Brain microvascular endothelial cell (primary cell): ENCODE measurements at places on chromosomes 13 and 19.

DNA sequence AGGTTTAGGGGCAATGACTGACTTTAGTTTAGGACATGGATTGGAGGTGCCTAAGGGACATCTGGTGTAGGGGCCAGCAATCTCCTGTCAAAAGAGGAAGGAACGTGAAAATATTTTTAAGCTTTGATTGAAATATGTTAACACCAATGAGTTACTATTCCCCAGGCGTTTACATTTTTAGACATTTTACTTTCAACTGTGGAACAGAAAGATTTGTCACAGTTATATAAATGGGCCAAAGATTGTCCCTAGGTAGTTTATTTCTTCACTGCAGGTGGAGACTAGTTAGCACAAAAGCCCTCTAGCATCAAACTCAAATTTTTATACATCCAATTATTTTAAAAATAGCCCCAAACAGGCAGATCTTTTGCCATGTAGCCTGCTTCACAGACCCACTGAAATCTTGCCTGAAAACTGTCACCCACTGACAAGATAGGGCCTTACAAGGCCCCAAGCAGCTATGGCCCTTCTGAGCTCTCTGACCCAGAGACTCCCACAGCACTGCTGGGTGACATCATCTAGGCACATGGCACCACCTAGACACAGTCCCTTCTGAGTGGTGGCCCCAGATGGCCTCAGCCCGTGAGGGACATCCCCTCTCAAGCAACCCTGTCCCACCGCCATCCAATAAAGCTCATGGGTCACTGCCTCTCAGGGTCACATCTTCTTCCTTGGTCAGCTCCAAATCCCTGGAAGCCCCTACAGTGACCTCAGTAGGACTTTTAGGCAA, 64.8 kb upstream of the DOCK9 start:
- no peak for DNase-seq

GRCh38 chr13:66586489-66586888, 643.6 kb downstream of the PCDH9 start:
- no peak for DNase-seq

DNA sequence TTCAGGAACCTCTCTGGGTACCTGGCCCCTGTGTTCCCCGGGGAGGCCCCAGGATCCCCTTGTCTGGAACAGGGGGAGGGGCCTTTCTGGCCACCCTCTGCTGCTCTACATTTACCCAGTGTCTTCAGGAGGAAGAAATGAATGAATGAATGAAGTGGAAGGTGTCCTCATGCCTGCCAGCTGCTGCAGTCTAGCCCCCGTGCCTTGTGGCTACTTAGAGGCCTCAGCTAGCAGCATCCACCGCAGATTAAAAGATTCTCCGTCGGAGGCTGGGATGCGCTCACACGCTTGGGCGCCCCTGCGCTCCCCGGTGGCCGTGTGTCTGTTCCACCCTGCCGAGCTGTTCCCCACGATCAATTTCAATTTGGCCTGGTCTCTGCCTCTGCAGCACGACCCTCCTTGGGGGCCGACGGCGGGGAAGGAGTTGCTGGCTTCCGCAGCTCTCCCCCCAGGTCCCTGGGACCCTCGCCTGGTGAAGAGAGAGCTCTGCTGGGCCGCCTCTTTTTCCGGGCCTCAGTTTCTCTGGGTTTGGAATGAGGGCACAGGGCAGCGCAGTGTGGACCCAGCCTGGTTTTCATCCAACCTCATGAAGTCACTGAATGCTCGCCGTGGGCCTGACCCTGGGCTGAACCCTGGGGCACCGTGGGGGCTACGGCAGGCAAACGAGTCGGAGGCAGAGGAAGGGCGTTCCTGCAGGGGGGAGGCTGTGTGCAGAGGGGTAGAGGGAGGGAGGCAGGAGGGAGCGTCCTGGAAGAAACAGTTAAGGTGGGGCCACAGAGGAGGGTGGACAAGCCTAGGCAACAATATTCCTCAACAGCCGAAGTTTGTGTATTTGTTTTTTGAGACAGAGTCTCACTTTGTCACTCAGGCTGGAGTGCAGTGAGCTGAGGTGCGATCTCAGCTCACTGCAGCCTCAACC, 28.3 kb downstream of the EFNA2 start:
- DNase-seq = no peak

DNA sequence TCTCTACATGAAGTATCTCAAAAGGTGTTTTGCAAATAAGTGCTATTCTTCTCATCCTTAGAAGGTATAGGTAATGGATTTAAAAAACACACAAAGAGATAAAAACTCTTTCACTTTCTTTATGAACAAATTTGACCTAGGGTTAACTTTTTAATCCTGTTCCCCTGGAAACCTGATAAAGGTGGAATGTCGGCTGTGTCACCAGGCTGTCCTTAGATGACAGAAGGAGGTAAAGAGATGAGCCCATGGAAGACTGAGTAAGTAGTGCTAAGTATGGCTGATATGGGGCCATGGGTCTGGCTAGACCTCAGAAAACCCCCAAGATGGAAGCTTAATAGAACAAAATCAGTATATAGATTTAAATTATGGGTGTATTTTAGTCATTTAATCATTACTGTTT, 153.8 kb upstream of the LSM14A start:
- DNase-seq = no peak

GRCh38 chr13:24564881-24565280, 52.3 kb upstream of the PARP4 start:
- DNase-seq = no peak

DNA sequence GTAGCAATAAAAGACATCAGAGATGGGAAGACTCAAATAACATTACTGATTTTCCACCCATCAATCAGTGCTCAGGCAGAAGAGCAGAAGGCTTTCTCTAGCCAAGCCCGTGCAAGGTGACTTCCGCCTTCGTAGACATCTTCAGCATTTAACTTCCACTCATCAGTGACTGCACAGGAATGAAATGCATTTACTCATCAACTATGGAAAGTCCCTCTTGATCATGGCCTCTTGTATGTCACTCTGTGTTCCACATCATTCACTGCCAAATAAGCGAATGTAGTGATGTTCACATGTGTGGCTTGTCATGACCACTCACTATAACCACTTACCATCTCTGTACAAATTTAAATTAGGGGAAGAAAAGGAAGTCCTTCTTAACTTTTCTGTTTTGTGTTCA, 49.4 kb downstream of the SACS start:
- DNase-seq = peak; percentile 70

- no peak for DNase-seq
Measured at GRCh38 chr19:18939922-18940768, 872 bp downstream of the HOMER3 start.

DNA sequence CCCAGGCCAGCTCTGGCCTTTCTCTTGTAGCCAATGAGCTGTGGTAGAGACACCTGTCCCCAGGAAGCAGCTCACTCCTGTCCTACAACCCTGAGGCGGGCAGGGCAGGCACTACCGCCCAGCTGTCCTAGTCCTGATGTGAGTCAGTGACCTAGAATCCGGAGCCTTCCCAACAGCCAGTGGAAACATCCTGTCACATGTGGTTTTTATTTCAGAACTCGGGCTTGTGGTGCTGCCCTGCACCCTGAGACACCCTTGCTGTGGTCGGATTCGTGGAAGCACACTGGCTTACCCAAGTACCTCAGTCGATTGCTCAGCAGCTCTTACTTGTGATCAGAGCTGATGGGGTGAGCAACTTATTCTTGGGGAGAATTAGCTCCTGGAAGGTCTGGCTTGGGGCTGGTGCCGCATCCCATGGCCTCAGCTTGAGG, 83.6 kb upstream of the ARHGEF7 start:
- peak; percentile 84 for DNase-seq

GRCh38 chr19:3146677-3147100, 10.9 kb downstream of the GNA15 start:
- no peak for DNase-seq

DNA sequence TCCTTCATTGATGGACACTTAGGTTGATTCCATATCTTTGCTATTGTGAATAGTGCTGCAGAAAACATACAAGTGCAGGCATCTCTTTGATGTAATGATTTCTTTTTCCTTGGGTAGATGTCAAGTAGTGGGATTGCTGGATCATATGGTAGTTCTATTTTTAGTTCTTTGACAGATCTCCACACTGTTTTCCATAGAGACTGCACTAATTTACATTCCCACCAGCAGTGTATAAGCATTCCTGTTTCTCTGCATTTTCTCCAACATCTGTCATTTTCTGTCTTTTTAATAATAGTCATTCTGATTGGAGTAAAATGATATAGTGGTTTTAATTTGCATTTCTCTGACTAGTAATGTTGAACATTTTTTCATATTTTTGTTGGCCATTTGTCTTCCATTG, 116.7 kb downstream of the LMO7 start:
- DNase-seq = no peak

GRCh38 chr13:113491418-113491883, 940 bp upstream of the DCUN1D2 start:
- no peak for DNase-seq

DNA sequence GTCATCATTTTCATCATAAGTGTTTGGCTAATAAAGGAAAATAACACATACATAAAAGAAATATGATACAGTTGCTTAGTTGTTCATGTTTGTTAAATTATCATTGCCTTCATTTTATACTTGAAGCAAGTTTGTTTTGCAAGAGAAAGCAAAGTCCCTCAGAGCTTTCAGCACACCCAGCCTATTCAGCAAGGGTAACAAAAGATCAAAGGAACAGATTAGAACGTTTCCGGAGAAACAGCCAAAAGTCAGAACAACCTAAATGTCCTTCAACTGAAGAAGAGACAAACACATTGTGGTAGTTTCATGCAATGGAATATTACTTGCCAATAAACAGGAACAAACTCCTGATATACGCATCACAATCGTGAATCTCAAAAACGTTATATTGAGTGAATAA, 380.7 kb downstream of the MZT1 start:
- DNase-seq = no peak

GRCh38 chr19:32358321-32358720, 12.9 kb downstream of the ZNF507 start:
- DNase-seq = no peak

DNA sequence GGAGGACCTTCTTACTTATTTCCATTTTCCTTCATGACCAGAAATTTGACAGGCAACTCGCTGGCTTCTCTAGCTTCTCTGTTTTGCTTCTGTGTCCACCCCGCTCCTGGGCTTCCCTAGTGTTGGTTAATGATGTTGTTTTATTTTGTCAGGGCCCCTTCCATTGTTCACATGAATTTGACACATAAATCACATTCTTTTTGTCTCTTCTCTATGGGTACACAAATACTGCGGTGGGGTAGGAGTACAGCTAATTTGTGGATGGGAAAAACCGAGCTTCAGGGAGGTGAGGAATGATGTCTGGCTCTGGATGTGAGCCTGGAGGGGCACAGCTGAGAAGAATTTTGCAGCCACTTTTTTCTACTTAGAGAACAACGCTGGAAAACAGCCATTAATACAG, 199.8 kb downstream of the DNAJC15 start:
- no peak for DNase-seq

- DNase-seq = peak; percentile 51
Measured at GRCh38 chr19:45403781-45404556, 900 bp downstream of the PPP1R13L start.

DNA sequence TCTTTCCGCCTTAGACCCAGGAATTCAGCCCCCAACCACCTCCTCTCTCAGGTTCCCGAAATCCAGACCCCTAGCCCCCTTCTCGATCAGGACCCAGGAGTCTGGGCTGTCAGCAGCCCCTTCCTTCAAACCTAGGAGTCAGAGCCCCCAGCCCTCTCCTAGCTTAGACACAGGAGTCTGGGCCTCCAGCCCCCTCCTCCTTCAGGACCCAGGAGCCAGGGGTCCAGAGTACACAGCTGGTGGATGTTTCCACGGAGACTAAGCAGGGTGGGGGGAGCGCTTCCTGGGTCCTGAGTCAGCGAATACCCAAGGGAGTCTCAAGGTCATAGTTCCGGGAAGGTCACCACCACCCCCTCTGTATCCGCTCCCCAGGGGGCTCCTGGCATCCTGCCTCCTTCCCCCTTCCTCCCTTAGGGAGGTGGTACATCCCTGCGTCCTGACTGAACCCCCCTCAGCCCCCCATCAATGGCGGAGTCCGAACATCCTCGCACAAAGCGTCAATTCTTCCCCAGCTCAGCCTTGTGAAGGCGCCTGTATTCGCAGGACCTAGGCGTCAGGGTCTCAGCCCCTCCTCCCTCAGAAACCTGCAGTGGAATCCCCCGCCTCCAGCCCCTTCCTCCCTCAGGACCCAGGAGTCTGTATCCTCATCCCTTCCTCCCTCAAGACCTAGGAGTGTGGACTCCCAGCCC, 4.6 kb downstream of the CADM4 start:
- DNase-seq = peak; percentile 3

DNA sequence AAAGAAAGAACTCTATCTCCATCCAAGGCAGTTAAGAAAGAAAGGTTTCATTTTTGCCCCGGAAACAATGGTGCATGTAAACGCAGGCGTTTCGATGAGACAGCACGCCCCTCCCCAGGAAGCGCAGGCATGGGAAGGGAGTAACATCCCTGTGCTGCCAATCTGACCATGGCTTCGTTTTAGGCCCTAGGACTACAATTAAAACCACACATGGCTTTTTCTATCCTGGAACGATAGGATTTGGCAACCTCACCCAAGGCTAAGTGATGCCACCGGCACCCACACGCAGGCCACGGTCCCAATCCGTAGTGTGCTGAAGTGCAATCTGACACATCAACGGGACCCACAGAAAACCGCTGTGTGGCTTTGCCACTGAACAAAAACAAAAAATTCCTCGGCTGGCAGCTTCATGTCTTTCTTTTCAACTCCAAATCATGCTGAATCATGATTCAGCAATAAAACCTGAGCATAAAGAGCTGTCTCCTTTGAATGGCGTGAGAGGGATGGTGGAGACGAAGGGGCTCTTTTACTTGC, 24.2 kb downstream of the RANBP3 start:
- peak; percentile 32 for DNase-seq

- no peak for DNase-seq
Measured at GRCh38 chr19:4533334-4533733, 1.7 kb downstream of the PLIN5 start.

DNA sequence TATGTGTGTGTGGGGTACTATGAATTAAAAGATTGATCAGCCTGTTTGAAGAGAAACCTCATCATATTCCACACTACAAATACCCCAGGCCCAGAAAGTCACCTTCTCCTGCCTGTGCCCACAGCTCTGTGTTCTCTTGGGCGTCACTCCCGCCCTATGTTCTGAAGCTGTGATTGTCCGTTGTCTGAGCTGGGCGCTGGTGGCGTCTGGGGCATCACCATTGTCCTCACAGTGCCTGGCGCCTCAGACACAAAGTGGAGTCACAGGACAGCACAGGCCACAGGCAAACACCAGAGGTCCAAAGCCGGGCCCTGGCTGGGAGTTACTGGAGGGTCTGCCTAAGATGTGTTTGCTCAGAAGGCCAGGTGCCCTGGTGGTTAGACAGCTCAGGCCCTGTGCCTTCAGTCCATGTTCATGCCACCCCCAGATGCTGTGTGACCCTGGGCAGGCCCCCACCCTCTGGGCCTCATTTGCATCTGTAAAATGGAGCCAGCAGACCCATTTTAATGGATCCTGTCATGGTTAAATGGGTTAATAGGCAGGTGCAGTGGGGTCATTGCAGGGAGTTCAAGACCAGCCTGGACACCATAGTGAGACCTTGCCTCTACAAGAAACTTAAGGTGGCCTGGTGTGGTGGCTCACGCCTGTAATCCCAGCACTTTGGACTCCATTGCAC, 34.5 kb downstream of the DNM2 start:
- DNase-seq = no peak
